Inflammatory macrophage treated with lipopolysaccharide for 4 hours (primary cell): ENCODE measurements at places on chromosomes 12 and 14.

- no peak for DNase-seq
Observed at GRCh38 chr12:17841496-17841895, 248.5 kb downstream of the RERGL start.

- peak; percentile 15 for DNase-seq
Observed at GRCh38 chr12:47207829-47208248, 128.1 kb upstream of the AMIGO2 start.

DNA sequence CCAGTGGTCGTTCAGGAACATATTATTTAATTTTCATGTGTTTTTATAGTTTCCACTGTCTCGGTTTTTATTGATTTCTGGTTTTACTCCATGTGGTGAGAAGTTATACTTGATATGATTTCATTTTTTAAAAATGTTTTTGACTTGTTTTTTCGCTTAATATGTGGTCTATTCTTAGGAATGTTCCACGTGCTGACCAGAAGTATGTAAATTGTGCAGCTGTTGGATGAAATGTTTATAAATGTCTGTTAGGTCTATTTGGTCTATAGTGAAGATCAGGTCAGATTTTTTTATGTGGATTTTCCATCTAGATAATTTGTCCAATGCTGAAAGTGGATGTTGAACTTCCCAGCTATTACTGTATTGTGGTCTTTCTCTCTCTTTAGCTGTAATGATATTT is 433.8 kb upstream of the MIS18BP1 start:
- DNase-seq: no peak

GRCh38 chr12:119292893-119293630 is 41.5 kb upstream of the CCDC60 start:
- DNase-seq: no peak

- DNase-seq: no peak
Observed at GRCh38 chr12:65823513-65824375, 539 bp upstream of the HMGA2 start.

DNA sequence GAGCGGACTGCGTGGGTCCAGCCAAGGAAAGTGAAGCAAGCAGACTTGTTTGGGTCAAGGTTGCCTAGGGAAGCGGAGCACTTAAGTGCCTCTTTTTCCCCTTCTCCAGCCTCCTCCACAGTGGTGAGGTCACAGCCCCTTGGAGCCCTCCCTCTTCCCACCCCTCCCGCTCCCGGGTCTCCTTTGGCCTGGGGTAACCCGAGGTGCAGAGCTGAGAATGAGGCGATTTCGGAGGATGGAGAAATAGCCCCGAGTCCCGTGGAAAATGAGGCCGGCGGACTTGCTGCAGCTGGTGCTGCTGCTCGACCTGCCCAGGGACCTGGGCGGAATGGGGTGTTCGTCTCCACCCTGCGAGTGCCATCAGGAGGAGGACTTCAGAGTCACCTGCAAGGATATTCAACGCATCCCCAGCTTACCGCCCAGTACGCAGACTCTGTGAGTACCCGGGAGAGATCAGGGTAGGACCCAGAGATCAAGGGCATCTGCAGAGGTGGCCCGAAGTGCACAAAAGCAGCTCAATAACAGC is at the start of gene TSHR:
TSS of gene TSHR (plus strand) at position 206 of the 526 bp plus-strand sequence. CDS start at position 266, 60 bp downstream.
- no peak for DNase-seq

DNA sequence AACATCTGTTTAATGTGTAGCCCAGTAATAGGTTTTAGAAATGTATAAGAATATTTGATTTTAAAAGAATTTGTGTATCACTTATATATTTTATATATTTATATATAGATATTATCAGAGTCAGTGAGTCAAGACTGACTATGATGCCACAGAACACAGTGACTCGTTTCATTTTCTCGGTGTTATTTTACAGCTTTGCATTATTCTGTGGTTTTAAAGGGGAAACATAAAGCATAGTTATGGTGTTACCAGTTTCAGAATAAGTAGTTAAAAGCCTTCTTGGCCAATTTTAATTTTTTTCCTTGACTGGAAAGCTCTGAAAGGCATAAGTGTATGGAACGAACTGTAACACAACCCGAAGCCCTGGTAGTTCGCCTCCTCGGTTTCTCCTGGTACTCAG is 91.0 kb downstream of the GRIP1 start:
- peak; percentile 8 for DNase-seq

- no peak for DNase-seq
Observed at GRCh38 chr12:44101475-44101874, 265.6 kb downstream of the TMEM117 start.

DNA sequence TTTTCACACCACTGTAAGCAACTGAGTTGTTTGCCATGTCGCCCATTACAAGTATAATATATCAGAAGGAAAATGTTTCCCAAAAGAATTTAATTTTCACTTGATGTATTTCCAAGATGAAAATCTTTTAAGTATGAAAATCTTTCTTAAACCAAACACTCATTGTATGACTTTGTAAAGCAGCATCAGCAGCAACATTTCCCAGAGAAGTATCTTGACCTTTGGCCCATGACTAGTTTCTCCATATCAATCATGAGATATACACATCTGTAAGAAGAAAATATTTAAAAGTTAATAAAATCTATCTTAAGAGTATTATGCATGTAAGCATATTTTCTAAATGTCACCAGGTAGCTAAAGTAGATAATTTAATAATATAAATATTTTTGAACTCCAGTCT is 52.8 kb downstream of the ATP2B1 start:
- DNase-seq: no peak

DNA sequence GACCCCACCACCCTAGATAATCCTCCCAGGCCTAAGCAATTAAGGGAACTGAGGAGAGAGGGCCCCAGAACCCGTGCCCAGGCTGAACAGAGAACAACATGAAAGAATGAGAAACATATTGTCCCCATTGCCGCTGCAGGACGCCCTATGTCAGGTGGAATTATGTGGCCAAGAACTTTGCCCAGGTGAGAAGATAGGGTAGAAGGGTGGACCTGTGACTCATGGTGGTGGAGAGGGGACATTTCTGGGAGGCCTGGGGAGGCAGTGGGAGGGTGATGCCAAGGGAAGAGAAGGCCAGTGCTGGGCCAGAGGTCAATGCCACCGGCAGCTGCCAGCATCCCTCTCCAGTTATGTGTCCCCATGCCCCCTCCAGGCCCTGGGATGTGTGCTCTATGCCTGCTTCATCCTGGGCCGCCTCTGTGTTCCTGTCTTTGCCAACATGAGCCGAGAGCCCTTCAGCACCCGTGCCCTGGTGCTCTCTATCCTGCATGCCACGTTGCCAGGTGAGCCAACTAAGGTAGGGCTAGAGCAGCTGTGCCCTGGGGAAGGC is 15.5 kb downstream of the SOAT2 start:
- no peak for DNase-seq

DNA sequence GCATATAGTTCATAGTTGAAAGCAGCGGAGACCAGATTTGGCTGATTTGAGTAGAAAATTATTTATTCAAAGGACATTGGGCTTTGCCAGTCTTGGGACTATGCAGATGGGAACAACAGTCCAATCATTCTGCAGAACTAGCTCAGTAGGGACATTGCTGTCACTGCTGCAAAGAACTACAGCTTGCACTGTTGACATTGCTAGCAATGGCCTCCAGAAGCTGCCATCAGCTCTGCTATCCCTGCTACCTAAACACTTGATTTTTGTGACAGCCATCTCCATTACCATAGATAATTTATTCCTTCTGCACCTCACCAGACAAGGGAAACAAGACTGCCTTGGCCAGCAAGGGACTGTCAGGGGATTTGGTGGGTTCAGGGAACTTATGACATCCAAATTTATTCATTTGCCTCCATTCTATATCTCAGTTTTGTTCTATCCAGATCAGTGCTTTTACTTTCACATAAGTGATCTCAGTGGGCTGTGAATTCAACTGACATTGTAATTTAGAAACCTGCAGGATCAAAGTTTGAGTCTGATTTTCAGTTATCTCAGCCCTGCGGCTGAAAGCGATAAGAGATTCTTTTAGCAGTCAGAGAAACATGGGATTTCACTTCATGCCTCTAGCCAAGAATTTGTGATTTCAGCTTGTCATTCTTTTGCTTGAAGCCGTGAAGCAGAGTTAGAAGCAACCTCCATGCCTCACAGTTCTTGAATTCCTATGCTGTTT is 136.7 kb upstream of the FBXO33 start:
- DNase-seq: no peak

- peak; percentile 55 for DNase-seq
Observed at GRCh38 chr14:21505012-21505553, 6.1 kb downstream of the METTL3 start.

GRCh38 chr14:96920023-96920422 is 122.8 kb downstream of the VRK1 start:
- DNase-seq: no peak

- no peak for DNase-seq
Observed at GRCh38 chr12:2669560-2669959, 125.2 kb upstream of the FKBP4 start.

DNA sequence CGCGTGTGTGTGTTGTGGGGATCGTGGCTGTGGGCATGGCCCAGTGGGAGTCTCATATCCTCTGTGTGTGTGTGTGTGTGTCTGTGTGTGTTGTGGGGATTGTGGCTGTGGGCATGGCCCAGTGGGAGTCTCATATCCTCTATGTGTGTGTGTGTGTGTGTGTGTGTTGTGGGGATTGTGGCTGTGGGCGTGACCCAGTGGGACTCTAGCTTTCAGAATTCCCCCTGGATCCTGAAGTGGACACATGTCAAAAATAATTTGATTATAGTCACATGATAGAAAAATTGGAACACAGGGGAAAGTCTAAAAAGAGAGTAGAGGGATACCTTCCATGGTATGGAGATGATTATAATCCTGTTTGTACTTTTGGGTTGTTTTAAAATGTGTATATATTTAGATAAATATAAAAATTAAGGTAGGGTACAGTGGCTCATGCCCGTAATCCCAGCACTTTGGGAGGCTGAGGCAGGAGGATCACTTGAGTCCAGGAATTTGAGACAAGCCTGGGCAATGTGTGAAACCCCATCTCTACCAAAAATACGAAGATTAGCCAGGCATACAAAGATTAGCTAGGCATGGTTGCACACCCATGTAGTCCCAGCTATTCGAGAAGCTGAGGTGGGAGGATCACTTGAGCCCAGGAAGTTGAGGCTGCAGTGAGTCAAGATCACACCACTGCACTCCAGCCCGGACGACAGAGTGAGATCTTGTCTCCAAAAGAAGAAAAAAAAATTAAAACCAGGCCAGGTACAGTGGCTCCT is 11.0 kb downstream of the PAPLN start:
- DNase-seq: peak; percentile 79
